ENCODE measurements at places on chromosomes 11 and 22. TPM values are rescaled to one million over a fixed set of nuclear protein-coding genes. Genes with fewer than 3 reads are reported as not detected.

Gene SLC6A5
- total RNA-seq = not detected

Gene IGF2
- not detected for total RNA-seq

DNA sequence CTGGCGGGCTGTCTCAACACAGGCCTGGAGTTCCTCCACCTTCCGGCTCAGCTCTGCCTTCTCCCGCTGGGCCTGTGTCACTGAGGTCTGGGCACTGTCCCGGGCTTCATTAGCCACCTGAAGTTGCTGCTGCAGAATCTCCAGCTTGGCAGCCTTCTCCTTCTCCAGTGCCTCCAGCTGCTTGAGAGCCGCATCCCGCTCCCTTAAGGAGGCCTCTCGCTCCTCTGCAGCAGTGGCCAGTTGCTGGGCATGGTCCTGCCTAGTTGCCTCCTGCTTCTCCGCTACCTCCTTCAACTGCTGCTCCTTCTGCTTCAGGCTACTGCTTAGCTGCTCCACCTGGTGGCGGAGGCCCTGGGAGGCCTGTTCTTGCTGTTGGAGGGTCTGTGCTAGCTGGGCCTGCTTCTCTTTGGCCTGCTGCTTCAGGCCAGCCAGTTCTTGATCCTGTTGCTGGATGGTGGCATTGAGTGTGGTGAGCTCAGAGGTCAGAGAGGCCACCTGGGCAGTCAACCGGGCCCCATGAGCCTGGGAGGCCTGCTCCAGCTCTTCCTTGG lies 16.9 kb downstream of the IL18BP start:
- peak; percentile 44 for DNase-seq

- no peak for DNase-seq
These were observed 32.6 kb downstream of the NCAM1 start for GRCh38 chr11:112993808-112994207.

DNA sequence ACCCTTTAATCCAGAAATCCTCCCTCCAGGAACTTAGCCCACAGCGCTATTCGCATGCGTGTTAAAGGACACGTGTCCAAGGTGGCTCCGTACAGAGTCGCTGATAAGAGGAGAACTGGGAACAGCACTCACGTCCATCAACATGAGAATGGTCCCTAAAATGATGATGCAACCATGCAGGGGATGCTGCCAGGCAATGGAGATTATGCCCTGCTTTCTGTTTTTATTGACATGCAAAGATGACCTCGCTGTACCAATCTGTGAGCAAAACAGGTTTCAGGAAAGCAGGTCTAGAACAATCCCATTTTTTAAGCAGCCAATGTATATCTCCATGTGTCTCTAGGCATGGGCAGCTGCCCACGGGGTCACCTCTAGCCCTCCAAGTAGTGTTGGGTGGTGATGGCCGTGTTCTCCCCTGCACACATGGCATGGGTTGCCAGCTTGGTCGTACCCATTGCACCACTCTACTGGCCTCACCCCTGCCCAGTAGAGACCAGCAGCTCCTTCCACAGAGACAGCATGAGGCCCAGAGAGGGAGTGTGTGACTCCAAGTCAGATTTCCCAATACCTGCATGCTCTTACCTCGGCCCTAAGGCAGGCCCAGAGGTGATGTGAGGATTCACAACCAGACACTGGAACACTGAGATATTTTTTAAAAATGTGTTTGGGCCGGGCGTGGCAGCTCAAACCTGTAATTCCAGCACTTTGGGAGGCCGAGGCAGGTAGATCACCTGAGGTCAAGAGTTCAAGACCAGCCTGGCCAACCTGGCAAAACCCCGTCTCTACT lies 68.3 kb upstream of the LINC01488 start:
- DNase-seq = no peak

Gene GDPD4
- not detected for total RNA-seq

DNA sequence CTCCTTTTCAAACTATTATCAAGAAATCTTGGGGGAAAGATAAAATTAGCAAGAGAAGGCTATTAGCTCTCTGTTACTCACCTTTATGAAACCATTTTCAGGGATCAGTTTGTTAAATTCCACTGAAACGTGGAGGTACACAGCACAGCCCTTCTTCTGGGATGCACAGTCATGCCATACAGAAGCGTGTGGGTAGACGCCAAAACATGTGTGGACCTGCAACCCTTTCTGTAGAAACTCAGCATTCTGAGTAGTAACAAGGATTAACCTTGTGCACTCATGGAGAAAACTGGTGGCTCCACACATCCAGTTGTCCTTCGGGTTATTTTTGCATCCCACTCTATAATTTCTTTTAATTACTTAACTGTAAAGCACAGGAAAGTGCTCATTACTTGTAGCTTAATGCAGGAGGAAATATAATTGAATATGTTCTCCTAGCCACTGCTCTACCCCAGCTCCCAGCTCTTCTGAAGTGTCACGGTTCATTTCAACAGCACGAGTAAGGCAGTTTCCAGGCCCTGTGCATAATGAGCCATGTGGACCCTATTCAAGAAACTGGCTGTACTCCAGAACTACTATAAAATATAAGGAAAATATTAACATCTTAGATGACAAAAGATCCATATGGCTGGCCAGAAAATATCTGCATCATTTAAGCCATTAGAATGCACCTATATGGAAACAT lies 26.1 kb downstream of the BDNF start:
- no peak for DNase-seq

DNA sequence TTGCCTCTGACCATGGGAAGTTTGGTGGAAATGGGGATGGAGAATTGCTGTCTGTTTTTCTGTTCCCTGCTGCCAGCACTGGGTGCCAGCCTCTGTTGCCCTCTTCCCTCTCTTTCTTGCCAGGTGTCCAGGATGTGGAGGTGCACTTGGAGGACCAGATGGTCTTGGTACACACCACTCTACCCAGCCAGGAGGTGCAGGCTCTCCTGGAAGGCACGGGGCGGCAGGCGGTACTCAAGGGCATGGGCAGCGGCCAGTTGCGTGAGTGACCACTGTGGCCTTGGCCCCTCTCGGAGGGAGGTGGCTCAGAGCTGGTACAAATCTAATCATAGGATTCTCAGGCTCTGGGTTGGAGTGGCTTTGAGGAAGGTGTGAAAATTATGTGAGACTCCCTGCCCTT lies 6.0 kb downstream of the CCS start:
- no peak for DNase-seq

GRCh38 chr22:27344546-27344945 lies 457.0 kb downstream of the MN1 start:
- DNase-seq = no peak

DNA sequence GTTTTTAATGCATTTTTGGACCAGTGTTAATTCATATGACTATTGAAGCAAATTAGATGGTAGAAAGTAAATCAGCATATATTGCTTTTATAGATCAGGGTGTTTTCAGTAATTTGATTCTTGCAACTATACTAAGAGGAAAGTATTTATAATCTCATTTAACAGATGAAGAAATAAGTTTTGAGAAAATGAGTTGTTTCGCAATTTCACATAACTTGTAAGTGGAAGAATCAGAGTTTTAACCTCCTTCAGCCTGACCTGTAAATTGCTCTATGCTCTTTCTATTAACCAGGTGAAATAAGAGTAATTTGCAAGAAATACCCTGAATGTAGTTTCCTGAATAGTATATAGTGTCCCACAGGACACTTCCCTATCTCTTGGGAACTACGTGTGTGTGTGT lies 1106.8 kb upstream of the RAG2 start:
- DNase-seq = no peak

DNA sequence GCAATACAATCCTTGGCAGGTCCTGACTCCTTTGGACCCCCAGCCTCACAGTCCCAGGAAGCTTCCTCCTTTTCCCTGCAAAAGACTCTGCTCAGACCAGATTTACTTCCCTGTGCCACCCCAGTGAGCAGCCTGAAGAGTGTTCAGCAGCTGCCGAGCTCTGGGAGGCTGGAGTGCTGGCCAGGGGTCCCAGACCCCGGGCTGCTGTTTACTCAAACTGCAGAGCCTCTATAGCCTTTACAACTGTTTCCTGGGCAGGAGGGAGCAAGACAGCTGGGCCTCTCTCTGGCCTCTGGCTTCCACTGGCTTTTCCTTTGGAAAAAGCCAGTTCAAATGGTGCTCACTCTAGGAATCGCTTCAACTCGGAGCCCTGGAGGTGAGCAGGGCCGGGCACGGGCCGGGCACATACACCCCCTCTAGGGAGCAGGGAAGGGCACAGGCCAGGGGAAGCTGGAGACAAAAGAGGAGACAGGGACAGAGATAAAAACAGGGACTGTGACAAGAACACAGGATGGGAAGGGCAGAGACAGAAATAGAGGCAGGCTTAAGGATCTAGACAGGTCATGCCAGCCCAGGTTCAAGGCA lies 932 bp downstream of the IRAG1 start:
- no peak for DNase-seq

DNA sequence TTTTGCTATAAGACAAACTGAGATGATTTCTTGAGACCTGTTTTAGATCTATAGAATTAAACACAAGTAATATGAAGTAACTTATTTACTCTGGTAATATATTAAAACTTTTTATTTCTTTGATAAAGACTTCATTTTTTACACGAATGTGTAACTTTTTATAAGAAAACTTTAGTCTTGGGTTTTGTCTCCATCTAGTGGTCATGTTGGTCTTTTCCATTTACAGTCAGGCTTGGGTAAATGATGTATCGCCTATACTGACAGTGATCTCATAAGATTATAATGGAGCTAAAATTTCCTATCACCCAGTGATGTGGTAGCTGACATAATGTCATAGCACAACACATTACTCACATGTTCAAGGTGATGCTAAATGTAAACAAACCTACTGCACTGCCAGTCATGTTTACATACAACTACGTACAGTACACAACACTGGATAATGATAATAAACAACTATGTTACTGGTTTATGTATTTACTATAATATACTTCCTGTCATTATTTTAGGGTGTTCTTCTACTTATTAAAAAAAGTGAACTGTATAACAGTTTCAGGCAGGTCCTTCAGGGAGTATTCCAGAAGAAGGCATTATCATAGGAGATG lies 7.5 kb upstream of the C11orf97 start:
- DNase-seq = peak; percentile 64

Gene KRTAP5-8
- 0.49 TPM for total RNA-seq

DNA sequence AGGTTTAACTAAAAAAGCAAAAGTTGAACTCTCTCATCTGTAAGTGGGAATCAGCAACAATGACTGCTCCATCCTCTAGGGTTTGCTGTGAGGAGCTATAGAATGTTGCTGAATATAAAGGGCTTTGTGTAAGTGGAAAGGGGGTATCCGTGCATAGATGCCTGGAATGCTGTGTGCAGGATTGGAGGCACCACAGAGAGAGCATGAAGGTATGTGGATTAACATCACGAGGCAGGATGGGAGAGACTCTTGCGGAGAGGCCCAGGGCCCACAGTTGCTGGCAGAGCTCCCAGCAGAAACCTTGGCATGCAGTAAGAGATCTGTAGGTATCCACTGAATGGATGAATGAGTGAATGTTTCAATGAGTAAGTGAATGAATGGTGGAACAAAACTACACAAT lies 298.7 kb upstream of the DDI1 start:
- DNase-seq = no peak

DNA sequence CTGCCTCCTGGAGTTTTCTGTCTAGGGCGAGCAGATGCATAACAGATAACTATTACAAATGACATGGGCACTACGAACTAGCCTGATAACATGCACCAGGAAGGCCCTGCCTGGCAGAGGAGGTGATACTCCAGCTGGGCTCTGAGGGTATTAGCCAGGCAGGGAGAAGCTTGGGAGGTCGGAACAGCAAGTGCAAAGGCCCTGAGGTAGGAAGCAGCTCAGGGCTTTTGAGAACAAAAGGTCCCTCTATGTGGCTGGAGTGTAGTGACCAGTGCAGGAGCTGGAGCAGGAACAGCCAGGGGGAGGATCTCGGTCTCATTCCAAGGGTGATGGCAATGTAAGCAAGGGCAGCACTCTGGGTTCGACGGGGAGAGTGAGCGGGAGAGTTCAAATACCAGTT lies 61.6 kb upstream of the TCF20 start:
- DNase-seq = no peak

- DNase-seq = no peak
These were observed 15.7 kb upstream of the IL10RA start for GRCh38 chr11:117970400-117971024.

DNA sequence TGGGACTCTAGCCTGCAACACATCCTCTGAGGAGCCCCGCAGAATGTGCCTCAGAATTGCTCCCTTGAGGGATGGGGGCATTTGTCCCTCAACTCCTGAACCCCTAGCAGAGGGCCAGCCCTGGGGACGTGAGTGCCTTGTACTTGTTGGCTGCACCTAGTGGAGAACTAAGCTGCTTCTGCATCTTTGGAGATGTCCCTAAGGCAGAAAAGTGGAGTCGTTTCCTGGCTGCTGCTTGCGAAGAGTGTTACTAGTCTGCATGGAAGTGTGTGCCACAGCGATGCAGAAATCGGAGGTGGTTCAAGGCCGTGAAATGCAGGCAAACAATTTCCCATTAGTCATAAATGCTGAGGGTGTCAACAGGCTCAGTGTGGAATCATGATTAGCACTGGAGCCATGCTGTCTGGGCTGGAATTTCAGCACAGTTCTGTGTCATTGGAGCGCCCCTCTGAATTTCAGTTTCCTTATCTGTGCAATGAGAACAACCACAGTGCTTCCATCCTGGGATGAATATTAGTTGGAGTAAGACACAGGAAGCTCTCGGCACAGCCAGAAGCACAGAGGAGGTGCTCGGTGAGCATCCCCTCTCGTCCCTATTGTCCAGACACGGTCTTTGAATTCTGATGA lies 56.5 kb downstream of the MIAT start:
- DNase-seq = no peak

- no peak for DNase-seq
These were observed 38.2 kb downstream of the CYB5R2 start for GRCh38 chr11:7635137-7635536.

DNA sequence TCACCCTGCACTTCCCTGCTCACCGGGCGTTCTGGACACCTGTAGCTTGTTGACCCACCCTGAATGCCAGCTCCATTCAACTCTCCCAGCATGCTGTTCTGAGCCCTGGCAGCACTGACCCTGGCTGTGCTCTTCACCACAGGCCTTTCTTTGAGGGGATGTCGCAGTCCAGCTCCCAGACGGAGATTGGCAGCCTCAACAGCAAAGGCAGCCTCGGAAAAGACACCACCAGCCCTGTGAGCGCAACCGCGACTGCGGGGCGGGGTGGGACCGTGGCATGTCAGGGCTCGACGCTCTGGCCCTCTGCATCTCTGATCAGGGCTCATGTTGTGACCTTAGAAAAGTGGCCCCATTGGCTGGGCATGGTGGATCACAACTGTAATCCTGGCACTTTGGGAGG lies 47.4 kb upstream of the RAB1B start:
- no peak for DNase-seq

- DNase-seq = no peak
These were observed 87.8 kb upstream of the CRYBB3 start for GRCh38 chr22:25111579-25112517.

DNA sequence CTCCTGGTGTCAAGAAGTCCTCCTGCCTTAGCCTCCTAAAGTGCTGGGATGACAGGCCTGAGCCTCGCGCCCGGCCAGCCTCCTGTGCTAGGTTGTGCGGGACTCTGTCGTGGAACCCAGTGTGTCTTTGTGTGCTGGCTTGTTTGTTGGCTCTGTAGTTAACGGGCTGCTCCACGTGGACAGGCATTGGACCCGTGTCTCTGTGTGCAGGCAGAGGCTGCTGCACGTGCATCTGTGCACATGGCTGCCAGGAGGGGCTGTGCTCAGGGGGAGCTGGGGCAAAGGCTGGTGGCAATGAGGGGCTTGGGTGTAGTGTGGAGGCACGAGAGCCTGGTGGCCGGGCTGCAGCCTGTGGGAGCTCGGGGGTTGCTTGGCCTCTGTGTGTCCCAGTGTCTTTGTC lies 121.3 kb upstream of the ALDH3B2 start:
- no peak for DNase-seq

GRCh38 chr11:125724125-125724524 lies 22.0 kb upstream of the PATE1 start:
- no peak for DNase-seq

Gene HOATZ
- not detected for total RNA-seq

Gene MS4A12
- not detected for total RNA-seq

Gene GTSE1
- 0.17 TPM for total RNA-seq
